Activated effector memory CD4-positive, alpha-beta T cell treated with Interleukin-2 at 50 U/mL for 16 hours (primary cell): ENCODE measurements at places on chromosomes 1 and 21.

- no peak for DNase-seq
Observed at GRCh38 chr1:41293779-41294178, 51.7 kb upstream of the SCMH1 start.

GRCh38 chr1:12620488-12620865 is 2.5 kb upstream of the DHRS3 start:
- DNase-seq = peak; percentile 12

DNA sequence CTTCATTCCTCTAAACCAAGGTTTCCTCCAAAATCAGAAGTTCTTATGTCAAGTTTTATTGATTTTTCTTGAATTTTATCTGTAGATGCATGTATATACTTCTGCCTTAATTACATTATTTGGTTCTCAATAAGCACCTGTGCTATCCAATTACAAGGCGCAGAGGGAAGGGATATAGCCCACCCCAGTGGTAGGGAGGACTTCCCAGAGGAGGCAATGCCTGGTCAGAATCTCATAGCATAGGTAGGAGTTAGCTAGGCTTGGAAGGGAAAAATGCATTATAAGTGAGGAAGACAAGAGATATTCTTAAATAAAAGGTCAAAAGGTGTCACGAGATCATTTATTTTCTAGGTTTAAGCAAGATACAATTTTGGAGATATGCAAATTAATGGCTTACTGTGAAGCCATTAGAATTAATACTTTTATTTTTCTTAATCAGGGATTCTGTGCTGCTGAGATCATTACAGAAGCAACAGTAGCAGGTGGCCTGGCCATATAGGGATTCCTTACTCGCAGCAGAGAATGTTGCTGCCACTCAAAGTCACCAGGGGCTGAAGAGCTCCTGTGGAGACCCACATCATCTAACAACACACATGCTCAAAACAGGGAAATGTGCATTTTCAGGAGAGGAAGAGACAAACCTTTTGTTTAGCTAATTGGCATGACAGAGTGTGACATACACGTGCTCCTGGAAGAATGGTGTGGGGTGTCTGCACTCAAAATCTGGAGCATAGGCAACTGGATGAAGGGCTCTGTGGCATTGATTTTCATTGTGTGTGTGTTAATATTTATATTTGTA is 178.3 kb downstream of the ATG4C start:
- DNase-seq = no peak

DNA sequence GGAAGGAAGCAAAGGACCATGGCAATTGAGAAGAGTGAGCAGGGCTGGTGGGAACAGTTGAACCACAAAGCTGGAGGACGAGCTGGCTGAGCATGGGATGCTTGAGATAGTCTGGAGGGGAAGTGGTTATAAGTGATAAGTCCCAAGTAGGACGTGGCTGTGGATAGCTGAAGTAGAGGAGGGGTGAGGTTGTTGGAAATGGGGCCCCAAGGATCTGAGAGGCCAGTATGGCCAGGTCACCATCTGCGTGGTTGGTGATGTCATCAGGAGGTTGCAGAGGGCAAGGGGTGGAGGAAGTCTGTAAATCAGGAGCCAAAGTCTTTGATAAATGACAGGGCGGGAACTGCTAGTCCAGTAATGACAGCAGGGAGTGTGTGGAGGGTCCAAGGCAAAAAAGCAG is 11.0 kb upstream of the REN start:
- no peak for DNase-seq

DNA sequence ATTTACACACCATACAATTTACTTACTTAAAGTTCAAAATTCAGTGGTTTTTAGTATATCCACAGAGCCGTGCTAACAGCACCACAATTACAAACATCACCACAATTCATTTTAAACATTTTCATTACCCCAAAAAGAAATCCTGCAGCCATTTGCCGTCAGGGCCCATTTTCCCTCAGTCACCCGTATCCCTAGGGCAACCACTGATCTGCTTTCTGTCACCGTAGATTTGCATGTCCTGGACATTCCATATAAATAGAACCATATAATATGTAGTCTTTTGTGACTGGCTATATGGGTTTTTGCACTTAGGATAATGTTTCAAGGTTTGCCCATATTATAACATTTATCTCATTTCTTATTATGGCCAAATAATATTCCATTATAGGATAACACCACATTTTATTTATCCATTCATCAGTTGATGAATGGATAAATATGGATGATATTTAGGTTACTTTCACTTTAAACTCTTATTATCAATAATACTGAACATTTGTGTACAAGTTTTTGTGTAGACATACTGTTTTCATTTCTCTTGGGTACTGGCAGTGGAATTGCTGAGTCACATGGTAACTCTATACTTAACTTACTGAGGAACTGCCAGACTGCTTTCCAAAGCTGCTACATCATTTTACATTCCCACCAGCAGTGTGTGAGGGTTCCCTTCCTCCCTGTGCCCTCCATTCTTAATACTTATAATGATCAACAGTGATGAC is 68.9 kb downstream of the ST3GAL3 start:
- DNase-seq = no peak

- DNase-seq = no peak
Observed at GRCh38 chr1:112359961-112360767, 35.9 kb upstream of the CTTNBP2NL start.

DNA sequence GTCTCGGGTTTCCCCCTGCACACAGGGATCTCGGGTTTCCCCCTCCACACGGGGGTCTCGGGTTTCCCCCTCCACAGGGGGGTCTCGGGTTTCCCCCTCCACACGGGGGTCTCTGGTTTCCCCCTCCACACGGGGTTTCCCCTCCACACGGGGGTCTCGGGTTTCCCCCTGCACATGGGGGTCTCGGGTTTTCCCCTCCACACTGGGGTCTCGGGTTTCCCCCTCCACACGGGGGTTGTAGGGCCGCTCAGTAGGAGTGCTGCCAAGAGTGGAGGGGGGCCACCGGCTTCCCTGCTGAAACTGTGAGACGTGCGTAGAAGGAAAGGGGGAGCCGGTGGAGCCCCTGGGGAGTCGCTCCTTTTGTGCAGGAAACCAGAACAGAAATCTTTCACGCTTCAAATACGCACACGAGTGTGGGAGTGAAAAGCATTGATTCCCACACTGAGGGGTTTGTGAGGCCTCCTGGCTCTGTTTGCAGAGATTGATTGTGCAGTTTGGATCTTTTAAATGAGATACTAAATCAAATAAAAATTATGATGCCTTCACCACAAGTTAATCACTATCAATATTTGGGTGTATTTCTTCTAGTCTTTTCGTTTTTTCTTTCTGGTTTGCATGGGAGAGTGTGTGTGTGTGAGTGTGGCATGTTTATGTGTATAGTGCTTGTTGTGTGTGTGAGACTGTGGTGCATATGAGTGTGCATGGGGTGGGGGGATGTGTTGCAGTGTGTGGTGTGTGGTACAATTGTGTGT is 54.3 kb upstream of the TRAPPC10 start:
- no peak for DNase-seq

DNA sequence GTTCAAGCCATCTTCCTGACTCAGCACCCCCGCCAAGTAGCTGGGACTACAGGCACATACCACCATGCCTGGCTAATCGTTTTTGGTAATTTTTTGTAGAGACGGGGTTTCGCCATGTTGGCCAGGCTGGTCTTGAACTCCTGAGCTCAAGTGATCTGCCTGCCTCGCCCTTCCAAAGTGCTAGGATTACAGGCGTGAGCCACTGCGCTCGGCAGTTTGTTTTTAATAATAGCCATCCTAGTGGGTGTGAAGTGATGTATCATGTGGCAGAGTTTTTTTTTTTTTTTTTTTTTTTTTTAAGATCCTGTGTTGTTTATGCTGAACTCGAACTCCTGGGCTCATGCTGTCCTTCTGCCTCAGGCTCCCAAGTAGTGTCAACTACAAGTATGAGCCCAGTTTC is 51.8 kb downstream of the SPEN start:
- no peak for DNase-seq
